Activated CD8-positive, alpha-beta memory T cell treated with anti-CD3 and anti-CD28 coated beads for 1 hour (primary cell): ENCODE measurements at places on chromosomes 5 and 9.

DNA sequence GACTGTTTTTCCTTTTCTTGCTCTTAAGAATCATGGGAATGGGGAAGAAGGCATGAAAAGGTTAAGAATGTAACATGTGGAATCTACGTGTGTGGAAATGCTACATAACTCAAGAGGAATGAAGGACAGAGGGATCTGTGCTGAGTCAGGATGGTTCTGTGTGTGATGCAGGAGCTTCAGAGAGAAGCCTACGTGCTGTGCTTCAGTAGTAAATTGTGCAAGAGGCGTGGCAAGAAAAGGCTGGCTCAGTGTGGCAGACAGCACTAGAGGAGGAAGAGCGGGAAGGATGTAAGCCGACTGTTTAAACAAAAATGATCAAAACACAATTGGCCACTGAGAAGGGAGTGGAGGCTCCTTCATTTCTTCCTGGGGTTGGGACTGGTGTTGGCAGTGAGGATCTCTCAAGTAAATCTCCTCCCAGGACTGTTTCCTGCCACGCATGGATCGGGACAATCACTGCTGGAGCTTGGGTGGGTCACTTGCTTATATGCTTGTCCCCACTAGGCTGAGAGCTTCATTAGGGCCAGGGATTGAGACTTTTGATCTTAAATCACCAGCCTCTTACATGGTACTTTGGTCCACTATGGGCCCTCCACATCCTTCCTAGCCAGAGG, 59.4 kb upstream of the BASP1 start:
- DNase-seq, result no peak

- no peak for DNase-seq
Measured at GRCh38 chr5:58934629-58935097, 351.8 kb downstream of the RAB3C start.

DNA sequence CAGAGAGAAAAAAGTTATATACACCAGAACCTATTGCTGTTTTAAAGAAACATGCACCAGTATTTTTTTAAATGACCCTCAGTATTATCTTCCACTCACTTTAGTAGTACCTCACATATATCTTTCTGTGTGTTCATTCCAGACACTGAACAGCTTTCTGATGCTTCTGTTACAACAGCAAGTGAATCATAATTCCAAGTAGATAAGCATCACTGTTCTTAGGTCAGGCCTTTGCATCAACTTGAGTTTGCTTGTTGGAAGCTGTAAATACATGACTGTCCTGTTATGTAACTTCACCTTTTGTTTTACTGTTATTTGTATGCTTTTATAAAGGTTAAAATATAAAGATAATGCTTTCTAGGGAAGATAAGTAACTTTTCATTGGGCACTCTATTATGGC, 184.4 kb downstream of the ISL1 start:
- no peak for DNase-seq

- DNase-seq, result no peak
Measured at GRCh38 chr9:110969971-110970386, 68.3 kb downstream of the LPAR1 start.

DNA sequence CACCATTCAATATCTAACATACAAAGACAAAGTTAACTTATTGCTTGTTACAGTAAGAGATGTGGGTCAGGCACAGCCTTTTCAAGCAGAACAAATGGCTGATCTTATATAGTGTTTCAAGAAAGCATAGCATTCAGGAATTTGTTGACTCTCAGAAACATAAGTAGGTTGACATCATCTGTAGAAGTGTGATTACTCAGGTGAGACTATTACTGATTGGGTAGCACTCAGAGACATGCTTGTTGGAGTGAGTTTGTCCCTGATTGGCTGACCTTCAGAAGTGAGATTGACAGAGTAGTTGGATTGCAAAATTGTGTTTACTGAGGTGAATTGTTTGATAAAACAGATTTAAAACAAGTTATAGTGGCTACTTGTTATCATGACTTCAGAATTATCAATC, 30.7 kb upstream of the TNPO1 start:
- no peak for DNase-seq
